Ammon's horn (tissue), 1 donor: ENCODE measurements at places on chromosomes 7 and 10.

DNA sequence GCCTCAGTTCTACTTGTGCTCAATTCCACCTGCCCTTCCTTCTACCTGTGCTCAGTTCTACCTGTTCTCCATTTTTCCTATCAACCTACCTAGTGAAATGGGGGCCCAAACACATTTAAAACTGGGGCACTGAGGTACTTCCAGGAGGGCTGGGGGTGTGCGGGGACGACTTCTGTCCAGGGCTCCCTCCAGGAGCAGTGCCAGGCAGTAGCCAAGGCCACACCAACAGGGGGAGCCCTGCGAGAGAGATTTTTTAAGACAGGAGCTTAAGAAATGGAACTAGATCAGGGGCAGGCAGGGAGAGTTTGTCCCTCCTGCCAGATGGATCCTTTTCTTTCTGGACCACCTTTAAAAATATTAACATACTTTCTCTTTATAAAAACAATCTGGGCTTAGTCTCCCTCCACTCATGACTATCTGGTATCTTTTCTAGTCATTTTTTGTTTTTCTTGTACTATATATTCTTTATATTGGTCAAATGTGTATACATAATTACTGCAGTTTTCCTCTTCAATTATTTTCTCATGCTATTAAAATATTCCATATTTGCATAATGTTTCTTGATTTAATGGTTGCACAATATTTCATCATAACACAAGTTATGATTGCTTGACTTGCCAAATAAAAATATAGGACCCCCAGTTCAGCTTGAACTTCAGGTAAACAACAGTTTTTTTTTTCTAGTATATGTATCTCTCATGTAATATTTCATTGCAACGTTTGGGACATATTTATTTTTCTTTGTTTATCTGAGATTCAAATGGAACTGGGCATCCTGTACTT, 47.3 kb upstream of the INSYN2A start:
- DNase-seq, result no peak

GRCh38 chr10:96642973-96643372, 56.2 kb upstream of the TM9SF3 start:
- peak; percentile 68 for DNase-seq

- no peak for DNase-seq
These were observed 126.1 kb upstream of the BMPER start for GRCh38 chr7:33779216-33779615.

GRCh38 chr7:33449847-33450246, 320.5 kb downstream of the BBS9 start:
- DNase-seq, result no peak

DNA sequence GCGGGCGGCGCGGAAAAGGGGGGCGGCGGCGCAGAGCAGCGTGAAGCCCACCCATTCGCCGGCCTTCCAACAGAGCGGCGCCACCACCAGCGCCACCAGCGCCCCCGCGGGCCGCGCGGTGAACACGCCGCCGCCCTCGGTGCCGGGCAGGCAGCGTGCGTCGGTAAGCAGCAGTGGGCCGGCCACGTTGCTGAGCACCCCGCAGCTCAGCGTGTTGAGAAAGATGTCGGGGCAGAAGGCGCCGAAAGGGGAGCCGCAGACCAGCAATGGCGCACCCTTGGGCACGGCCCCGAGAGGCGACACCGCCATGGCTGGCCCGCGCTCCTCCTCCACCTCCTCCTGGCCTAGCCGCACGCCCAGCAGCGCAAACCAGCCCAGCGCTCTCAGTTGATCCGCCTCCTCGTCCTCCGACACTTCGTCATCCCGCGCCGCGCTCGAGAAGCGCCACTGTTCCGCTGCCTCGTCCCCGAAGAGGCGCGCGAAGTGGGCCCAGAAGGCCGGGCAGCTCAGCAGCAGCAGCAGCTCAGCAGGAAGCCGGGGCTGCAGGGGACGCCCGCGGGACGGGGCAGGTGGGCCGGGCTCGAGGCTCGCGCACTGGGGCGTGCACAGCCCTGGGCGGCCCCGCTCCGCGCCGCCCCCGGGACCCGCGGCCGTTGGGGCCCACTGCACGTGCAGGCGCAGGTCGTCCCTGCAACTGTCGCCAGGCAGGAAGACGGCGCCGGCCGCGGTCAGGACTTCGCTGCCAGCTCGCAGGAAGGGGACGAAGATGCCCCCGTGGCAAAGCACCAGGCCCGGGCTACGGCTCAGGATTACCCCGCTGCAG, 623 bp downstream of the TYSND1 start:
- DNase-seq, result peak; percentile 77

DNA sequence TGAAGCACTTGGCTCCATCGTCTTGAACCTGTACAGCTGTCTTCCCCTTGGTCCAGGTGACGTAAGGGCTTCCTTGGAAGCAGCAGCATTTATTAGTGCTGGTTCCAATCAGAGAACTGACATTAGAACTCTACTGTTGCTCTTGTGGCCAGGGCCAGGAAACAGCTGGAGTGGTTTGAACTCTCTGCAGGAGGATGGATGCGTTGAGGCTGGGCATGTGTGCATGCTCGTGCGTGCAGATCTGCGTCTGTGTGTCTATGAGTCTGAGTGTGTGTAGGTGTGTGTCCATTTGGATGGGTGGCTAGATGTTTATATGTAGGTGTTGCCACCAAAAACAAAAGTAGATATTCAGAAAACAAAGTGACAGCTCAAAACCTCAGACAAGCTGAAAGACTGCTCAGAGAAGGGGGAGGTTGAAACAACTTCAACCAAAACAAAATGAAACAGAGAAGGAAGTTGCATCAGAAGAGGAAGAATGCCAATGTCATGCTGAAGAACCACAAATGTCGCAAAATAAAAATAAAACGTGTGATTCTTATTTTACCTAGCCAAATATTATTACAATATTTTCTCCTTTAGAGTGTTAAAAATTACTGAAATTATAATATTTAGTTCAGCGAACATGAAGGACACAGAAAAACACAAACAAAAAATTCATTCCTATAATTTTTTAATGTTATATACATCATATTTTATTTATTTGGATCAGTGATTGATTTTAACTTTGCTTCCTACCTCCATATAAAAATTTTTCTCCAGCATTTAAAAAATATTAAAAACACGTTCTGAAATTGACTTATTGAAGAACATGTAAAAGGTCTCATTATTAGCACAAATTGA, 96.1 kb upstream of the MKLN1 start:
- peak; percentile 57 for DNase-seq

DNA sequence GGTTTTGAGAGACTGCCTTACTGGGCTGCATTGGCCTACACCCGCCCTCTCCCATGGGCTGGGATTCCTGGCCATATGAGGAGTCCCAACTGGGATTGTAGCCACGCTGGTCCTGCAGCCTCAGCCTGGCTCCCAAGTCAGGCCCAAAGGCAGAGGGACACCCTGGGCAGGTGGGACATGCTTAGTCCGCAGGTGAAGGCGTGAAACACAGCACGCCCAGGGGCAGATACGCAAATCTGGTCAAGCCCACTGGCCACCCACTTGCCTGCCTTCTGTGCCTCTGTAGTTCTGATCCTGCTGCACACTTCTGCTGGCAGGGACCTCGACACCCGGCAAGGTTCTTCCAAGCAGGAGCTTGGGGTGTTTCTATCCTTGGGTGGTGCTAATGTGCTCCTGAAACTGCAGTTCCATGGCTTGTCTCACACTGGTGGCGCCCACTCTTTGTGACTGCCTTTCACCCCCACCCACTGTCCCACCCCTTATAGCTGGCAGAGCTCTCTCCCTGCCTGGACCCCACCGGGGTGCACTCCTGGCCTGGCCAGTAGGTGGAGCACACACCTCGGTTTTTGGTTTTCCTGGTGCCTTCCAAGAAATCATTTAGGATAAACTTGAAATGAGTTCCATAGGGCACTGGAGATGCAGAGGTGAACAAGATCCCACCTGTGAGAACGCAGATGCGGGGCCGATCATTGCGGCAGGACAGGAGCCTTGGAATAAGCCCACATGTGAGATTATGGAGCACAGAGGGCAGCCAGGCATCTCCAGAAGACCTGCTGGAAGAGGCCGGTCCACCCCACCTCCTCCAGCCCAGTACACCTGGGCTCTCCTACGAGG, 47.9 kb downstream of the MKI67 start:
- DNase-seq, result no peak

DNA sequence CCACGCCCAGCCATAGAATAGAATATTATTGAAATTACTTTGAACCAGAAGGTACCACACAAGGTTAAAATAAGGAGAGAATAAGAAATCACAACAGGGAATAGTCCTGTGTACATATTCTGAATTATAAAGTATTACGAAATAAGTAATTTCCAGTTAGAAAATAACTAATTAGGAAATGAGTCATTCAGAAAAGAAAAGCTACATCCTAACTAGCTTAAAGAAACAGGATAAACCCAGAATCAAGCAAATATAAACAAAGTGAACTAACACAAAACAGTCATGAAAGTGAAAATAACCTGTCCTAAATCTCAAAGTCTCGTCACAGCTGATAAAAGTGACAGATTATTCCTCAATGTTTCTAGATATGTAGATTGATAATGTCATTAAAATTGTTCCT, 74.8 kb upstream of the NEBL start:
- no peak for DNase-seq

DNA sequence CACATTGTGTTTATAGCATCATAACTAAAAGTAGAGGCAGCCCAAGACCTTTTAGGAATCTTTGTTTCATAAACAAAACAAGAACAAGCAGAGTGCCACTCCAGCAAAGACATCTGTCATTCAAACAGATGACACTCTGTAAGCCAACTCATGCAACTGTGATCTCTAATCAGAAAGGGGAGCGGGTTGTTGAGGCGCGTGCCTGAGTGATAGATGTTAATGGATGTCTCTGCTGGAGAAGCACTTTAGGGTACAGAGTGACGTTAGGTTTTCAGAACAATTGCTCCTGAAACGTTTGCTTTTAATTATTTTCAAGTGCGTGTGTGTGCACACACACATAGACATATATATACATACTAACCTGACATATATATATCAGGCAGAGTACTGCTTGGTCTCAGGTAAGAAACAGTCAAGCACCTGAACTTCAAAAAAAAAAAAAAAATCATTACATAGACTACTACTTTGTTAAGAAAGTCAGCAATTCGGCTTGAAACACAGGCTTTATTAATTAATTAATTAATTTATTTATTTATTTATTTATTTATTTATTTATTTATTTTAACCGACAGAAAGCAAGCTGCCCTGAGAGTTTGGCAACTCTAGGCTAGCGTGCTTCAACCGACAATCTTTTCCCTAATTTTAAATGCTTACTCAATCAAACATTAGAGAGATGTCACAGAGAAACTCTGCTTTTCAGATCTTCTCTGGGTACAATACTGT, 109.1 kb downstream of the POU6F2 start:
- DNase-seq, result no peak

GRCh38 chr10:84539216-84539615, 210.8 kb downstream of the CCSER2 start:
- no peak for DNase-seq

DNA sequence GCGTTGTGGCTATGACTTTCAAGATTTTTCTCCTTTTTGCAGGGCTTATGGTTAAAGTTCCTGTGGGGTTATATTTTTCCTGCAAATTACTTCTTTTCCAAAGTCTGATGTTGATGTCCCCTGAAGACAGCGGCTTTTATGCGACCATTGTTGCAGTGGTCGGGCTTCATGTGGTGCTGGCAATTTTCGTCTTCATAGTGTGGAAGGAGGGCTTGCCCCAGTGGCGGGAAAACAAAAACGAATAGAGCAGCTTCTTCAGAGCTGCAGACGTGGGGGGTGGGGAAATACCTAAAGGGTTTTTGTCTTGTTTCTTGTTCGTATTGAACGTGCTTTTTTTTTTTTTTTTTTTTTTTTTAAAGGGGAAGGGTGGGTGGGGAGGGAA, 53.8 kb downstream of the MCMBP start:
- no peak for DNase-seq
